Activated T-helper 1 cell treated with anti-CD3 and anti-CD28 coated beads, Interleukin-12 subunit alpha, Interleukin-12 subunit beta, Interleukin-2, Interleukin-4 antibody, amounts not matched to agents 30 ng/mL and 10 ng/mL and 1 ng/mL, durations not matched to agents 14 hours and 24 hours and 36 hours (primary cell): ENCODE measurements at places on chromosomes 6 and 20. TPM values are rescaled to one million over a fixed set of nuclear protein-coding genes. Genes with fewer than 3 reads are reported as not detected.
A peak's percentile ranks its signal among the peaks of the same experiment; 100 is the strongest.

DNA sequence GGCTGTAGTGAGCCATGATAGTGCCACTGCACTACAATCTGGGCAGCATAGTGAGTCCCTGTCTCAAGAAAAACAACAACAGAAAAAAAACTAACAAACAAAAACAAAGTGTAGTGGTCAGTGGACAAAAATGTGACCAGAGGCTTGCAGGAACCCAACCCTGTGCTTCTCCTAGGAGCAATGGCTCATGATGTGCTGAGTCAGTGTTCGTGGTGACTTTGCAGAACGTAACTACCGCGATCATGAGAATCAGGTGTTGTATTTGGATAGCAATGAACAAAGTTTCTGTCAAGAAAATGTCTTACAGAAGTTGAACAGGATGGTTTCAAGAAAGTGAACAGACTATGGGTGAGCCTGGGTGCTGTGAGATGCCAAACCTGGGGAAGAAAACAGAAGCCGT, 18.5 kb upstream of the FOXC1 start:
- no peaks in the 10 kb centered on the region for H3K36me3 ChIP-seq
- H3K4me3 ChIP-seq = no peak overlapping the region
- DNase-seq = no peak

DNA sequence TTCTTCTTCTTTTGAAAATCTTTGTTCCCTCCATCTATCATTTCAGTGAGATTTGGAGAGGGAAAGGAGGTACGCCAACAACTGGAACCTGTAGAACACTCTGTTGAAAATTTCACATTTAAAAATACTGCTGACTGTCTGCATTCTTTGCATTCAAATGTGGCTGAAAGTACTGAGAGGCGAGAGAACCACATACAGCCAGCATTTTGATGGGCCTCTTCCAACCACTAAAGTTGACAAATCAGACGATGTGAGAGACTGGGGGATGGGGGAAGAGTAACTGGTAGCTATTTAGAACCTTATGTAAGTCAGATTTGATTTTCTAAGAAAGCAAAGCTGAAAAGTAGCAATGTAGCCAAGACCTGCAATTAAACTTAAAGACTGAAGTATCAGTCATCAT, 77.5 kb downstream of the FKBP5 start:
- peak overlapping the region; percentile 59 for H3K27ac ChIP-seq
- DNase-seq = no peak
- H3K36me3 ChIP-seq = peaks cover 57% of the 10 kb centered on the region
- peaks cover 31% of the 10 kb centered on the region for H3K4me1 ChIP-seq
- peak overlapping the region; percentile 48 for H3K4me3 ChIP-seq

GRCh38 chr6:38427492-38428210, 212.1 kb downstream of the BTBD9 start:
- H3K27me3 ChIP-seq = no peaks in the 10 kb centered on the region
- no peaks in the 10 kb centered on the region for H3K4me1 ChIP-seq
- H3K27ac ChIP-seq = no peak overlapping the region
- no peak overlapping the region for H3K4me3 ChIP-seq

- H3K4me3 ChIP-seq = no peak overlapping the region
- no peak for DNase-seq
- H3K4me1 ChIP-seq = no peaks in the 10 kb centered on the region
- H3K36me3 ChIP-seq = no peaks in the 10 kb centered on the region
- no peak overlapping the region for H3K27ac ChIP-seq
These were observed 85.8 kb downstream of the SLC35F1 start for GRCh38 chr6:117992856-117993255.

GRCh38 chr6:167702241-167702827, 124.4 kb upstream of the AFDN start:
- DNase-seq = no peak
- H3K27ac ChIP-seq = no peak overlapping the region
- no peak overlapping the region for H3K4me3 ChIP-seq
- H3K4me1 ChIP-seq = peaks cover 52% of the 10 kb centered on the region
- H3K27me3 ChIP-seq = peaks cover 11% of the 10 kb centered on the region

GRCh38 chr6:83702077-83702476, 6.8 kb downstream of the SNAP91 start:
- H3K4me1 ChIP-seq = no peaks in the 10 kb centered on the region
- H3K27ac ChIP-seq = no peak overlapping the region
- DNase-seq = no peak
- H3K27me3 ChIP-seq = peaks cover 14% of the 10 kb centered on the region

GRCh38 chr20:24745617-24746350, 203.3 kb upstream of the CST7 start:
- H3K4me3 ChIP-seq = no peak overlapping the region
- H3K4me1 ChIP-seq = peaks cover 13% of the 10 kb centered on the region
- no peak for DNase-seq
- H3K36me3 ChIP-seq = no peaks in the 10 kb centered on the region

DNA sequence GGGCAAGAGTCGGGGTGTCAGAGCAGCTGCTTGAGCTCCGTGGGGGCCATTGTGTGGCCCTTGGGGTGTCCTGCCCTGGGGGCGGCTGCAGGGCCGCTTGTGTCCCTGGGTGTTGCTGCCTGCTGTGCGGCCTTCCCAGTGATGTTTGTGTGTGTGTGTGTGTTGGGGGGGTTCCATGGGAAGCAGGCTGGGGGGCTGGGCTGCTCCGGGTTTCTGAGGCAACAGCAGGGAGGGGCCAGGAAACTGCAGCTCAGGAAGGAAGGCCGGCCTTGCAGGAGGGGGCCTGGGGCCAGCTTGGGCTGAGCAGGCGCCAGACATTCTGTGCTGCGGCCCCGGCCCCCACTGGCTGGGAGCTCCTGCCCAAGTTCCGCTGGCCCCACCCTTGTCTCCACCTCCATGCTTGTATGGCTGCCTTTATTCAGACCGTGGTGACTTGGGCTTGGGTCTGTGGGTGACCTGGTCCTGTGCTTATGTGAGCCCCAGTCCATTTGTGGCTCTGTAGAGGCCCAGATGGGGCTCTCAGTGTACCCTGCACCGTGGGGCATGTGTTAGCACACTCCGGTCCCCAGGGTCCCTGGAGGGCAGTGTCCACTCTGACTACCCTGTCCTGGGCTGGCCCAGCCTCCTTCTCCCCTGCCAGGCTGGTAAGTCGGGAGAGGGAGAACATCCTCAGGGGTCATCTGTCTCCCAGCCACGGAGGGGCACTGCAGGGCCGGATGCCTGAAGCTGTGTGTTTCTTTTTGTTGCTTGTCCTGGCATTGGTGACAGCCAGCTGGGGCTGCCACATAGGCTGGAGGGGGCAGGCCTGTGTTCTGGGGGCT, 4.6 kb upstream of the SOX18 start:
- no peaks in the 10 kb centered on the region for H3K36me3 ChIP-seq
- H3K4me3 ChIP-seq = no peak overlapping the region
- DNase-seq = no peak
- peaks cover 3% of the 10 kb centered on the region for H3K27me3 ChIP-seq
- peaks cover 16% of the 10 kb centered on the region for H3K4me1 ChIP-seq
- H3K27ac ChIP-seq = no peak overlapping the region

- H3K27me3 ChIP-seq = no peaks in the 10 kb centered on the region
- H3K36me3 ChIP-seq = peaks cover 7% of the 10 kb centered on the region
- H3K4me1 ChIP-seq = peaks cover 20% of the 10 kb centered on the region
These were observed 5.4 kb downstream of the CTNNBL1 start for GRCh38 chr20:37699202-37699601.

The ASIP gene
- total RNA-seq = not detected in 2 replicates

The UBD gene
- total RNA-seq = 0.59 and 0.93 TPM in 2 replicates

The PPDPF gene
- total RNA-seq = 117 and 122 TPM in 2 replicates

The FABP7 gene
- total RNA-seq = not detected in 2 replicates

The TREM1 gene
- not detected in 2 replicates for total RNA-seq
